ENCODE measurements at places on chromosomes 2 and 18.

- no peak for DNase-seq
Measured at GRCh38 chr2:109253217-109253616, 124.2 kb downstream of the SH3RF3 start.

DNA sequence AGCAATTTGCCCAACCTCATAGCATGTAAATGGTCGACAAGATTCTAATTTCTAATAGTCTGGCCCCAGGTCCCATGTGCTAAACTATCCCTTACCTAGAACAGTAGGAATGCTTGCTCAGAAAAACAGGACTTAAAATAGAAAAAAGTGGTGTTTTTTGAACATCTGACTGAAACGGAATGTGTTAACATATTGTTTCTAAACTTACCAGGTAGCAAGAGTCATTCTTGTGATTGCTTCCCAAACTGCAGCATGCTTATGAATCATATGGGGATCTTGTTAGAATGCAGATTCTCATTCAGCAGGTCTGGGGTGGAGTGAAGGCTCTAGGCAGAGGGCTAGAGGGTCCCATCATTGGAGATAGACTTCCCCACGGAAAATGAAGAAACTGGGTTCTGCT lies 5.8 kb upstream of the SLC20A1 start:
- no peak for DNase-seq

GRCh38 chr2:206859330-206859739 lies 80.0 kb upstream of the CPO start:
- DNase-seq, result no peak

GRCh38 chr18:59218018-59218417 lies 1.9 kb upstream of the GRP start:
- no peak for DNase-seq

DNA sequence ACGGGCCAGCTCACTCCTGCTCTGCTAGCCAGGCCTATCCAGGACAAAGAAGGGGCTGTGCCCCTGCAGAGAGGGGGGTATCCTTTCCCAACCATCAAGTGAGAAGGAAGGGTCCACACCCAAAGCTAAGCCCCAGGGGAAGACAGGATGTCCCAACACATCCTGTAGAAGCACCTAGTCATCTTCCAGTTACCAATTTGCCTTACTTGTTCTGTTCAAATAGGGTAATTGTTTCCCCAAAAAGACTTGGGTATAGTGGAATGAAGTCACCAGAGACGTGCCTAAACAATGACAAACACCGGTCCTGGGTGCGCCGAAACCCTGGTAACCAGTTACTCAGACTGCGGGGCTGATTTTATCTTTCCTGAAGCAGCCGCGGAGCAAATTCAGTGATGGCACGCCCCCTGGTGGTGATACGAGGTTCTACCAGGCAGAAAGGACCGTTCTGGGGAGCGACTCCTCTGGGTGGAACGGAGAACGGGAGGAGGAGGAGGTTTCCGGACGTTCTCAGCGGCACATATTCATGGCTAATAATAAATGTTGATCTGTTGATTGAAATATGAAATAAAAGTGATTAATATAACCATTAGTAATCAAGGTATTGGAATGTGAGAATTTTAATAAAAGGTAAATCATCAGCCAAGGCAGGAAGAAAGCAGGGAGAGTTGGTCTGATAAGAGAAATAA lies 109.3 kb upstream of the STON1 start:
- DNase-seq, result peak; percentile 85

DNA sequence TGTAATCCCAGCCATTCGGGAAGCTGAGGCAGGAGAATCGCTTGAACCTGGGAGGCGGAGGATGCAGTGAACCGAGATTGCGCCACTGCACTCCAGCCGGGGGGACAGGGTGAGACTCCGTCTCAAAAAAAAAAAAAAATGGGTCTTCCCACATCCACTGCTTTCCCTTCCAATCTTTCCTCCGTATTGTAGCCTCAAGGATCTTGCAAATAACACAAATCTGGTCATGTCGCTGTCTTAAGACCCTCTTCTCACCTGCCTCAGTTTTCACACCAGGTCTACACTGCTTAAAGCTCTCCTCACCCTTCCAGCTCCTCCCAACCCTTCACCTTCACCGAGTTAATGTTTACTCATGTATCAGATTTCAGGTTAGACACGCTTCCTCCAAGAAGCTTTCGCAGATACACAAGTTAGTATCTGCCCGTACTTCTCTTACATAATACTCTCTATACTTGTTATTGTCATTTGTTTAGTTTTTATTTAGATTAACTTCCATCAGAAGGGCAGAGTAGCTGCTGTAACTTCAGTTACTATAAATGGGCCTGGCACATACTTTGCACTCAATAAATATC lies 1.5 kb downstream of the IER3IP1 start:
- peak; percentile 39 for DNase-seq

DNA sequence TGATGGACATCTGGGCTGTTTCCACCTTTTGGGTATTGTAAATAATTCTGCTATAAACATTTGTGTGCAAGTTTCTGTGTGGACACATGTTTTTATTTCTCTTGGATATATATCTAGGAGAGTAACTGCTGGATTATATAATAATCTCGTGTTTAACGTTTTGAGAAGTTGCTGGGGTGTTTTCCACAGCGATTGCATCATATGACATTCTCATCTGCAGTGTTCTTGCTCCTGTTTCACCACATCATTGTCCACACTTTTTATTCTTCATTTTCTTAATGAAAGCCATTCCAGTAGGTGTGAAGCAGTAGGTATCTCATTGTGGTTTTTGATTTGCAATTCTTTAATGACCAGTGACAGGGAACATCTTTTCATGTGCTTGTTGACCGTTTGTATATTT lies 56.9 kb upstream of the ALKAL2 start:
- no peak for DNase-seq

DNA sequence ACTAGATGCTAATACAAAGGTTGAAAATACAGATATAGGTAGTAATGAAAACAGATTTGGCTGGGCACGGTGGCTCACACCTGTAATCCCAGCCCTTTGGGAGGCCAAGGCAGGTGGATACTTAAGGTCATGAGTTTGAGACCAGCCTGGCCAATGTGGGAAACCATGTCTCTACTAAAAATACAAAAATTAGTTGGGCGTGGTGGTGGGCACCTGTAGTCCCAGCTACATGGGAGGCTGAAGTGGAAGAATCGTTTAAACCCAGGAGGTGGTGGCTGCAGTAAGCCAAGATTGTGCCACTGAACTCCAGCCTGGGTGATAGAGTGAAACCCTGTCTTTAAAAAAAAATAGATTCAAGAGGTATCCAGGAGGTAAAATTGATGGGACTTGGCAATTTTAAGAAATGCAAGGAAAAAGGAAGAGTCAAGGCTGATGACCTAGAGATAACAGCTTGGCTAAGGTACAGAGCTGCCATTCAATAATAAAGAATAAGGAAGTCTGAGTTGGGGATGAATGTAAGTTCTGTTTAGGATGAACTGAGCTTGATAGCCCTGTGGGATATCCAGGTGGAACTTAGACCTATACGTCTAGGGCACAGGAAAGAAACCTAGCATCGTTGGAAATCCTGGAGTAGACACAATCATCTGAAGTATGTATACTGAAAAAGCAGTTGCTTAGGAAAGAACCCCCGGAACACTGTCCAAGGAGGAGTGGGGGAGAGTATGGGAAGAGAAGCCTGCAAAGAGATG lies 9.1 kb downstream of the MAT2A start:
- no peak for DNase-seq

DNA sequence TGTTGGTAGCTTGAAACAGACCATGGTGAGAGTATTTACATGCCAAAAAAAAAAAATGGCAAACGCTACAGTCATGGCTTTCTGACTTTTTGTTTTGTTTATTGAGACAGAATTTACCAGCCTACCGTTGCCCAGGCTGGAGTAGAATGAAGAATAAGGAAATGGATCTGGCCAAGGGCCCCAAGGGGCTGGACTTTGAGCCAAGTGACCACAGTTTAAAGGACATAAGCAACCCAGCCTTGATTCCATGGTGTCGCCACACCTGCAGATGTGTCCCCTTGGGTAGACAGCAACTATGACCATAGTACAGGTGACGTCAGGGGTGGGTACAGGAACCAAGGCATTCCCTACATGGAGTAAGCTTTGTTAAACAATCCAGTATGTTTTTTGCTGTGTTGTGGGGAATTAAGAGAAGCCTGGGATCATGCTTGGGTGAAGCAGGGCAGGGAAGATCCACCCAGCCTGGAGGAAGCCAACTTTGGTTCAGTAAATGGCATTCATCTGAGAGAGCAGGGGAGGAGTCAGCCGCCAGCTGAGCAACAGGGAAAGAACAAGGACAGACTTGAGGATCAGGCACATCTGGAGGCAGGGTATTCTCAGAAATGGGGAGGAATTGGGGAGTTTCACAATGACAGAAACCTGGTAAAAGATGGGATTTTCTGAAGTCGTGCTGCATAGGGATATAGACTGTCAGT lies 110.3 kb upstream of the SH3BP4 start:
- DNase-seq, result no peak

DNA sequence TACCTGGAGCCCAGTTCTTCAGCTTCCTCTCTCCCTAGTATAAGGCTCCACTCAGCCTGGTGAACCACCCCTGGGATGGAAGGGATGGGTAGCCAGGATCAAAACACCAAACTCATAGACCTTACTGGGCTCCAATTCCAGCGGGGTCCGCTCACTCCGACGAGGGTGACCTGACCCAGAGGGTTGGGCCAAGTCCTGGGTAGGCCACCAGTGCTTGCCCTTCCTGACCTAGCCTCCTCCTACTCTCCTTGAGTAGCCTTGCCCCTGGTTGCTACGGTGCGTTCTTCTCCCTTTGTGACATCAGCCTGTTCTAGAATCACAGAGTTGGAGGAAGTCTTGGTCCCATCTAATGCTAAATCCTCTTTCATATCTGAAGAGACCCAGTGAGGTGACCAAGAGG lies 537 bp upstream of the STAT4 start:
- no peak for DNase-seq

- peak; percentile 55 for DNase-seq
Measured at GRCh38 chr18:6207116-6207515, 207.6 kb downstream of the L3MBTL4 start.

- DNase-seq, result no peak
Measured at GRCh38 chr2:58291726-58292438, 50.8 kb upstream of the FANCL start.

DNA sequence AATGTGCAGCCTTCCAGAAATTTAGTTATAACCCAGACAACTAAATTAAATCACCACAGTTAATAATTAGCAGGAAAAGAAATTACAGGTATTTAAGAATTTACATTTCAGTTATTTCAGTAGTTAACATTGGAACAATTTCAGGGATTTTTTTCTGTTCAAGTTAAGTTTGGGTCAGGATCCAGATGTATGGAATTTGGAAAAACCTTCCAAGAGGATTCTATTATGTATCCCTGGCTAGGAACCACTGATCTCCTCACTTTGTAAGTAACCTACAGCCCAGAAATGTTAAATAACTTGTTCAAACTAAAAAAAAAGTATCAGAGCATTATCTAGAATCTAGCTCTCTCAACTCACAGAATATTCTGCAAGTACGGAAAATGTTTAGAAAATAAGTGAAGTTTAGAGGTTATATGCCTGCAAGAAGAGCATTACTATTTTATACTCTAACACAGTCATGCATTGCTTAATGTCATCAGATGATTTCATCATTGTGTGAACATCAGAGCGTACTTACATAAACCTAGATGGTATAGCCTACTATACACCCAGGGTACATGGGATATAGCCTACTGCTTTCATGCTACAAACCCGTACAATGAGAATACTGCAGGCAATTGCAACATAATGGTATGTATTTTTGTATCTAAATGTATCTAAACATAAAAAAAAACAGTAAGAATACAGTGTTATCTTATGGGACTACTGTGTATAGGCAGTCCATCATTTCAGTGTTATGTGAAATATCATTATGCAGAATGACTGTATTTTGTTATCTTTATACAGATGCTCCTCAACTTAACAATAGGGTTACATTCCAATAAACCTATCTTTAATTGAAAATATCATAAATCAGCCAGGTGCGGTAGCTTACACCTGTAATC lies 6.1 kb downstream of the NCKAP1 start:
- no peak for DNase-seq

DNA sequence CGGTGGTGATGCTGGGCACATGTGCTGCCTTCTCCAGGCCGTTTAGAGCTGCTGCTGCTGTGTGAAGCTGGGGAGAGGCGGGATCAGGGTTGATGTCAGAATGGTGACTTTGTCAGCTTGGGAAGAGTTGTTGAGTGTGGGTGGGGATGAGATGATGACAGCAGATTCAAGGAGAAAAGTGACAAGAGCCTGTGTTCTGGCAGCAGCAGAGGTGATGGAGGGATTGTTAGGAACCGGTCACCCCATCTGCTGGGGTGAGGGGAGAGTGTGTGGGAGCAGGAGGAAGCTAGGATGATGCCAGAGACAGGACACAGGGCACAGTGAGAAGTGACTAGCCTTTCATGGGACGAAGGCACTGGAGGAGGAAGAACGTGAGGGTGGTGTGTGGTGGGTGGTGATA lies 345.5 kb downstream of the RNF144A start:
- DNase-seq, result no peak

DNA sequence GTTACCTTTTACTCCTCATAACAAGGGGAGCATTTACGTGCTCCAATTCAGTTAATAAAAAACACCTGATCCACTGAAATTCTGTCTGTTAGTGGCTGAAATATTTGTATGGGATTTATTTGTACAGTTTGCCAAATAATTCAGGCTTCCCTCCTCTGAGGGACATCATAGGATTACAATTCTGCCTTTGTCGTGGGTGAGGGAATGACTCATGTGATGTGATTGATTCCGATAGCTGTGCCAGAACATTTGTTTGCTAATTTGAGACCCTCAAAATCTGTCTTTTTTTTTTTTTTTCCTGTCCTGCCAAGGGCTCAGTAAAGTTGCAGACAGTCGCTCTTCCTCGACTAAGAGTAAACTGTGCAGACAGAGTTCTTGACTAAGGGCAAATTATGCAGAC lies 612.6 kb upstream of the CDH2 start:
- DNase-seq, result no peak

DNA sequence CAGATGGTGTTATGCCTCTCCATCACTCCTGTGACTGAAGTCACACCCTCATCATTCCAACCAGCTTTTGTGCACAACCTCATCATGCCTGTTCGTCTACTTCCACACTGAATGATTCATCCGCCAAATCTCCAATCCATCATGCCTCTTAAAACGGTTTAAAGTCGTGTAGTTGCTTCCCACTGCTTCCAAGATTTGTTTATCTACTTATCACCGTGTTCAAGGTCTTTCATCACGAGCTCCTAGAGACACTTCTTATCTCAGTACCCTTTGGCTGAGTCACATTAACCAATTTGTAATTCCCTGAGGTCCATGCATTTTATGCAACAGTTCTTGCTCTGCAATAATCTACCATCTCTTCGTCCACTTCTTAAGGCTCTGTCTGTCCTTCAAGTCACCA lies 592.3 kb upstream of the ID2 start:
- DNase-seq, result no peak

DNA sequence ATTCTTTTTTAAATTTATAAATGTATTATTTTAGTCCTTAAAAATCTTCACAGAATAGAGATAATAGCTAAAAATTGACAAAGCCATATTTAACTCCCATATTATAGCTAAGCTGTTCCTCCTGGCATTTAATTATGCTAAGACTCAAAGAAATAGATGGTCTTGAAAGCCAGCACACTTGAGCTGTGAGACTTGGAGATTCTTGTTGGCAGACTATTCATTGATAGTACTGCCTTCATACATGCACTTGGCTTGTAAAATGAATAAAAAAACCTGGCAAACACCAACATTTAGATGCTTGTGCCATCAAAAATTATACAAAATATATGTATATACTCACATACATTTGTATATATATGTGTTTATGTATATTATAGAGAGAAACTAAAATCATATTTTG lies 9.7 kb upstream of the LDAH start:
- DNase-seq, result no peak

Data from NCI-H2171 treated with DMSO at 0.1 percent for 48 hours (cell line).